NCI-H187 treated with DMSO at 0.1 percent for 48 hours (cell line): ENCODE measurements at places on chromosomes 3 and 15.

DNA sequence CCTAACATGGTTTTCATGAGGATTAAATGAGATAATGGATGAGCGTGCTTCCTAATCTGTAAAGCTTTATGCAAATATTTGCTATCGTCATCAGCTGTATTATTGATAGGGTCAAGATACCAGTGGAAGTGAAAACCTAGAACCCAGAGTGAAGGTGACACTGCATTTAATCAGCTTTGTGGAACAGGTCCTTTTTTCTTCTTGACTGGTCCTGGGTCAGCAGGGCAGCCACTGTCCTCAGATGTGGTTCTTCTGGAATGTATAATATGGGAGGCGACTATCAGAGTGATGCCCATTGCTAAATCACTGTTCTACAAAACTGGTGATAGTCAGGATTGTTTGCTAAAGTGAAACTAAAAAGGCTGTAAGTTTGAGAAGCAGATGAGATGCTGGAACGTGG is 41.4 kb downstream of the SORD start:
- DNase-seq: no peak

- no peak for DNase-seq
Observed at GRCh38 chr15:29377161-29377560, 107.5 kb upstream of the NSMCE3 start.

GRCh38 chr3:59425942-59426341 is 376.1 kb upstream of the CFAP20DC start:
- no peak for DNase-seq

DNA sequence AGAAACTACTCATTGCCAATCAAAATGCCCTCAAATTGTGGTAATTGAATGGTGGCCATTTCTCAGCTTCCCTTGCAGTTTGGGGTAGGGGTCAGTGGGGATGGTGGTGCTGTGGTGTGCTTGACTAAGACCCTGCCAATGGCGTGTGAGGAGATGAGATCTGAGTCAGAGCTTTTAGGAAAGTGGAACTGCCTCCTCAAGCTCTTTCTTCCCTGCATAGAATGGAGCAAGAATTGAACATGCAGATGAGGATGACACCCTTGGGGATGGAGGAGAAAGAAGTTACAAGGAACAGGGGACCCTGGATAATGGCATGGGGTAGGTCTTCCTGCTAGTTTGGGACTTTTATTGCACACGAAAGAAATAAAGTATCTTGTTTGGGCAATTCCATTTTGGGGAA is 188.0 kb downstream of the PEX5L start:
- no peak for DNase-seq

- no peak for DNase-seq
Observed at GRCh38 chr3:66075281-66075680, 36.6 kb upstream of the MAGI1 start.

DNA sequence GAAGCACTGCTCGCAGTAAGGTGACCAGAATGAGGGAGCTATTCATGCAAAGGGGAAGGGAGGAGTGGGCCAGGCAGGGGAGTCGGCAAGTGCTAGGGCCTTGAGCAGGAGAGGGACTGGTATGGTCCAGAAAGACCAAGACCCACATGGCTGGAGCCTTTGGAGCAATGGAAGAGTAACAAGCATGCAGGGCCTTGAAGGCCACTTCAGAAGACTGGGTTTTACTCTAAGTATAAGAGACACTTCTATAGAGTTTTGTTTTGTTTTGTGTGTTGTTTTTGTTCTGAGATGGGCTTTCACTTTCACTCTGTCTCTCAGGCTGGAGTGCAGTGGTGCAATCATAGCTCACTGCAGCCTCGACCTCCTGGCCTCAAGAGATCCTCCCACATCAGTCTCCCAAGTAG is 42.0 kb downstream of the BFSP2 start:
- DNase-seq: no peak

DNA sequence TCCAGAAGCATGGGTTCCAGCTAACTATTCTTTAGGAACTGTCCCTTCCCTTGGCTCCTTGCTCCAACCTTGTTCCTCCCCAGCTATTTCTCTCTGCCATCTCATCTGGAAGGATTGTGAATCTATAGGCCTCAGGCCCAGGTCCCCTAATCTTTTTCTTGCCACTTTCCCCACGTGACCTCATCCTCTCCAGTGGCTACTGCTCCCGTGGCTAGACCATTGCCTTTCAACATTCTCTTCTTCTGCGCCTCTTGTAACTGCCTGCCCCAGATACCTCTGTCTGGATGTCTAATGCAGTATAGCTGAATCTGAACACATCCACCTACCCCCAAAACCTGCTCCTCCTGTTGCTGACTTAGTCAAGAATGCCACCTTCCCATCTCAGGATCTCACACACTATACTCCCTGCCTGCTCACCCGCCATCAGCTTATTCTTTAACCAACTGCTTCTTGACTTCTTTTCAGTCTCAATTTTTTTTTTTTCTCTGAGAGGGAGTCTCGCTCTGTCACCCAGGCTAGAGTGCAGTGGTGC is 5.2 kb downstream of the GPX1 start:
- DNase-seq: no peak

GRCh38 chr3:174242311-174243041 is 616.7 kb upstream of the NAALADL2 start:
- DNase-seq: no peak

- DNase-seq: no peak
Observed at GRCh38 chr3:49707113-49707480, 12.4 kb downstream of the AMIGO3 start.

DNA sequence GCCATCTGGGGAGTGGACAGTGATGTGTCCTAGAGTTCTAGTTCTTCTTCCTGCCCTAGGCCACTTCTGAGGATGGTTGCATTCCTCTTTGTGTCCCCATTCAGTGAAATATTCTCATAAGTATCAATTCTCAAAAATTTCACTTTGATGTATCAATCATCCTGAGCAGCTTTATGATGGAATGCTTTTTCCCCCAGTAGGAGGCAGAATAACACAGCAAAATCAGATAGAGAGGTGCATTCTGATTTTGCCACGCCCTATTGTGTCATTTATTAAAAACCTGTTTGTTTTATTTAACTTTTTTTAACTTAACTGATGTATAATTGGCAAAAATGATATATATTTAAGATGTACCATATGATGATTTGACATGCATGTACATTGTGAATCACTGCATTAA is 656.0 kb upstream of the GRM7 start:
- DNase-seq: no peak

DNA sequence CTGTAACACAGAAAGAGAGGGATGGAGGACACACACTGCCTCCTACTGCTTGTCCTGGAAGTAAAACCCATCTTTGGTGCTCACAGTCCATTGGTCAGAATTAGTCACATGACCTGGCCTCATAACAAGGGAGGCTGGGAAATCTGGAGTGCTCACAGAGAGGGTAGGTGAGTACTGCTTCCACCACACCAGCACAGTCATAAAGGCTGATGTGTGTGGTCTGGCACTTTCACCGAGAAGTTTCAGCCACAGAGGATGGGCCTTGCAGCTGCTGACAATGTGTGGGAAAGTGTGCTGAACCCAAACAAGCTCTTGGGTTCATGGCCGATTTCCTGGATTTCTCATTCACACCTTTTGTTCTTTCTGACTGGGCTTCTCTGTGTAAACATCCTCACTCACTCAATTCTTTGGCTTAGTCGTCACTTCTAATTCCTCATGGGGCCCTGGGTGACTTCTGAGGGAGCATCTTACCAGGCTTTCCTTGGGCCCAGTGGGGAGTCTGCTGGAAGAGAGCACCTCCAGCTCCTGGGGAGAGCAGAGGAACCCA is 100.7 kb downstream of the ASB7 start:
- DNase-seq: no peak

GRCh38 chr3:111351334-111351733 is 190.7 kb upstream of the CD96 start:
- no peak for DNase-seq
